MM.1S (cell line): ENCODE measurements at places on chromosomes 3 and 15.

DNA sequence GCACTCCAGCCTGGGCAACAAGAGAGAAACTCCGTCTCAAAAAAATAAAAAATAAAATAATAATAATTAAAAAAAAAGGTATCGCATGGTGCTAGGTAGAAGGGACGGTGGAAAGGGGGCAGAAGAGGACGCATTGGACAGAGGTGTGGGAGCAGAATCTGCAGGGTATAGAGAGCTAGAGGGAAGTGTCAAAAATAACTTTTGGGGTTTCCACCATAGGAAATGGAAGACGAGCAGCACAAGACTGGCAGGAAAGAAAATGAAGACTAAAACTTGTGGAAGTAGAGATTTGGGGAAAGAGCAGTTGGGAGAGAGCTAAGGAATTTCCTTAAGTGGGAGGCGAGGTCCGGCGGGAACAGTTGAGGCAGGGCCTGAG, 585 bp upstream of the MKRN2 start:
- no peak for DNase-seq

DNA sequence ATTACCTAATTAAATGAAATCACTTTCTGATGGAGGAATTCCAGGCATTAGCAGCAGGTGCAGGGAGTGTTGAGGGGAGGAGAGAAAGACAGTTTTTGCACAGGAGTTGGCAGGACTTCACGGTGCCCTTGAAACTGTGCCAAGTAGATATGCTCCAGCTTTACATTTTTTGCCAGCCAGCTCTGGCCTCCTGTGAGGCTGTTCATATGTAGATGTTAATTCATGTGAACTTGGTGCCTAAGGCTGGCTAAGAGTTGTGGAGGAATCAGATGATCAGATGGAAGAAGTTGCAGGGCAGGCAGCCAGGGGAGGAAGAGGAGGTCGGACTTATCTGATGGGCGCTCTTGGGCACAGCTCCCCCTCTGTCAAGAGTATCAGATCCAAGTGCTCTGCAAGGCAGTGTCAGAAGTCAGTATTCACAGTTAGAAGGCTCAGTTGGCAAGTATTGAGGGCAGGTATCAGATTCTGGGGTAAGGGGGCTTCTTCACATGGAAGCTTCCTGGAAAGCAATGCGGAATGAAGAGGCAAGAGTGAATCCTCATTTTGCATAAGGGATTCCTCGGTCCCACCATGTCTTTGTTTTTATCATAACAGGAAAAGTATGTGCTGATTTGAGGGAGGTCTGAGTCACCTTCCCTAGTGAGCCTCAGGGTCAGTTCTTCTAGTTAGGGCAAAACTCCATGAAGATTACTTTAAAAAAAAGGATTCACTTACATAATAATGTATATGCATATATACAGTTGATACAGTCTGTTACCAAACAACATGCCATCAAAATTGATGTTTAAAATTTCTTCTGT, 172.6 kb upstream of the UMPS start:
- DNase-seq = no peak

DNA sequence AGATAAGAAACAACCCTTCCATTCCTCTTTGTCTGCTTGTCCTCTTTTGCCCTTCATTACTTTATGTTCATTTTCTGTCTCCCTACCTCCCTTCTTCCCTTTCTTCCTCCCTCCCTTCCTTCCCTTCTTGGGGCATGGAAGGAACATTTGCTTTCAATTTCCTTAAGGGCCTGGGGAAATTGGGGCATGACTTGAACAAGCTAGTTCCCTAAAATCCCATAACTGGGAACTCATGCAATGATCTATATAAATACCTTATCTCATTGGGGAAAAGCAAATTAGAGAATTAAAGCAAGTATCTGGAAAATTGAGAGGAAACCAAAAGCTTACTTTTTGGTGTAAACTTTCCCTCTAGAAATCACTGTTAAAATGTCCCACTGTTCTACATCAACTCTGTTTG, 35.7 kb downstream of the BOC start:
- DNase-seq = no peak

DNA sequence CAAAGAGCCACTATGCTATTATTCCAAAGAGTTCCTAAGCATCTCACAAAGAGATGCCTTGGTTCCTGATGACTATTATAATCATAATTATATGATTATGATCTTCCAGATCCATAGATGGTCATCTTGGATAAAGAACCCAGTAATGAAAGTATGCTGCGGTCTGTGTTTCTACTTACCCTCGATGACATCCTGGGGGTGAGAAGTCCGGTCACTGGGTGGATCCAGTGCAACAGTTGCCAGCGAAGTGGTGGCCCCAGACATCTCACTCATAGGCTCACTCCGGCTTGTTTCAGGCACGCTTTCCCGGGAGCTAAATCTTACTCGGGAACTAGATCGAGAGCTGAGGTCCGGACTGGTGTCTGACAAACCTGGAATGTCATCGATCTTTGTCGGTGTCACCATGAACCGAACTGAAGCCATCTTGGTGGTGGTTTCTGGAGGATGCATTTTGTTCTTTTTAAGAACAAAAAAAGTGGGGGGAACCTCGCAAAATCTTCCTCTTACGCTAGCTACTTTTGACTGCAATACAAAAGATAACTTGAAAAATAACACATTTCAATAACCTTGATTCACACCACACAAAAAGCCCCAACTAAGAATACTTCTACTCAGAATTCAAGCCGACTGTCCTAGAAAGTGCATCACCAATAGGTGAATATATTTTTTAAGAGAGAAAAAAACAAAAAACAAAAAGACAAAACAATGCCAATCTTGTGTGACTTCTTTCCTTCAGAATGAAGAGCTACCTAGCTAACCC, 1.2 kb downstream of the SLC12A6 start:
- peak; percentile 37 for DNase-seq

GRCh38 chr3:9399746-9400145, 2.3 kb downstream of the SETD5 start:
- peak; percentile 23 for DNase-seq

DNA sequence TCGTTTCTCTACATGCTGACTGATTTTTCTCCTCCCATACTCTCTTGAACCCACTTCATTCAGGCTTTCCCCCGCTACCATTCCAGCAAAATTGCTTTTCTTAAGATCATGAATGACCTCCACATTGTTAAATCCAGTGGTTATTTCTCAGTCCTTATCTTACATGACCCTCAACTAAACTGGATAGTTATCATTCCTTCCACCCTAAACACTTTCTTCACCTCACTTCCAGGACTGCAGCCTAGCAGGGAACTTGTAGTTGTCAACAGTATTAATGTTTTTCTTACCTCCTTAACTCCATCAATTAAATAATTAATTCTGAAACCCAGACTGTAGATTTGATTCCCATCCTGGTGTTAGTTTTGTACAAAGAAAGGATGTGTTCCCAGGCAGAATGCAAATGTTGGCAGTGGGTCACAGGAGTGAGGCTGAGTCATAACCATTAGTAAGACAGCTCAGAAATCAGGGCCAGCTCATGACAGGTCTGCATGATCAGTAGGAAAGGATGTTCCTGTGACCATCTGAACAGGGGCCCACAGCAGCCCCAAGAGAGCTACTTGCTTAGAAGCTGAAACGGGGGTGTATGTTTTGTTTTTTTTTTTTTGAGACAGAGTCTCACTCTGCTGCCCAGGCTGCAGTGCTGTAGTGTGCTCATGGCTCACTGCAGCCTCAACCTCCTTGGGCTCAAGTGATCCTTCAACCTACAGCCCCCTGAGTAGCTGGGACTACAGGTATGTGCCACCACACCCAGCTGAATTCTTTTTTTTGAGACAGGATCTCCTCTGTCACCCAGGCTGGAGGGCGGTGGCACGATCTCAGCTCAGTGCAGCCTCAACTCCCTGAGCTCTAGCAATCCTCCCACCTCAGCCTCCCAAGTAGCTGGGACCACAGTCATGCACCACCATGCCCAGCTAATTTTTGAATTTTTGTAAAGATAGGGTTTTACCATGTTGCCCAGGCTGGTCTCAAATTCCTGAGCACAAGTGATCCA, 9.1 kb downstream of the BCL2L10 start:
- no peak for DNase-seq

- DNase-seq = no peak
Measured at GRCh38 chr15:67150023-67150860, 84.8 kb downstream of the SMAD3 start.

DNA sequence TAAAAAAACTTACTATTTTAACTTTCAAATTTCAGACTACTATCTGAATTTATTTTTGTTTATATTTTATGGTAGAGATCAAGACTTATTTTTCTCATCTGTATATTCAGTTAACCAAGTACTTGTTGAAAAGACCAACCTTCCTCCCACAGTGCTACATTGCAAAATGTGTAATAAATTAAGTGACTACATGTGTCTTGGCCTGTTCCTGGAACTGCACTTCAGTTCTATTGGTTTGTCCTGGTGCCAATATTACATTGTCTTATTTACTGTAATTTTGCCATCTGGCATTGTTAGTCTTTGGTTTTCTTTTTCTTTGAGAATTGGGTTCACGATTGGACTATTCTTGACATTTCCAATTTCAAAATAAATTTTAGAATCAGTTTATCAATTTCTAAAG, 138.4 kb upstream of the KCNMB2 start:
- DNase-seq = no peak

GRCh38 chr15:93852761-93853160, 378.6 kb upstream of the MCTP2 start:
- no peak for DNase-seq

- DNase-seq = no peak
Measured at GRCh38 chr15:74767167-74768098, 14.4 kb upstream of the CSK start.

DNA sequence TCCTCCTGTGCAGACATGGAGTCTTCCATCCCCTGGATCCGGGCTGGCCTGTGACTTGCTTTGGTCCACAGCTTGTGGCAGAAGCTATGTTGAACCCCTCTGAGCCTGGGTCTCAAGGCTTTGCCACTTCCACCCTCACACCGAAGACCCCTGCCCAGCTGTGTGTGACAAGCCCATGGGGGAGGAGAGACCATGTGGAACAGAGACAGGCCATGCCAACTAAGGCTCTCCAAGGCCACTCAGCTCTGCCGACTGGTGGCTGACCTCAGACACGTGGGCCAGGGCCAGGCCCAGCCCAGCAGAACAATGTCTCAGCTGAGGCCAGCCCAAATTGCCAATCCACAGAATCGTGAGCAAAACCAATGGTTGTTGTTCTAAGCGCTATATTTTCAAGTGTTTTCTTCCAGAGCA, 16.4 kb upstream of the CFAP100 start:
- no peak for DNase-seq

DNA sequence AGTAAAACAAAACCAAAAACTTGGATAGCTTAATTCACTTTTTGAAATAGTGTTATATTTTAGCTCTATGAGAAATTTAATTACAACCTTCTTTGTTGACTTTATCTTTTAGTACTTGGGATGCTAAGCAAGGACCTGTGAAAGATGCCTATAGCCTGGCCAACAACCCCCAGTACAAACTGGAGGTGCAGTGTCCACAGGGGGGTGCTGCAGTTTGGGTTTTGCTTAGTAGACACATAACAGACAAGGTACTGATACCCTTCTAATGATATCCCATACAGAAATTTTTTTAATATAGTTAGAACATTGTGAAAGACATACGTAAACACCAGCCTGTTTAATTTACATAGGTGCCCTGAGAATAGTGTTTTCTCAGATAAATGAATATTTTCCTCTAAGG, 35.3 kb downstream of the CAPN7 start:
- peak; percentile 34 for DNase-seq

DNA sequence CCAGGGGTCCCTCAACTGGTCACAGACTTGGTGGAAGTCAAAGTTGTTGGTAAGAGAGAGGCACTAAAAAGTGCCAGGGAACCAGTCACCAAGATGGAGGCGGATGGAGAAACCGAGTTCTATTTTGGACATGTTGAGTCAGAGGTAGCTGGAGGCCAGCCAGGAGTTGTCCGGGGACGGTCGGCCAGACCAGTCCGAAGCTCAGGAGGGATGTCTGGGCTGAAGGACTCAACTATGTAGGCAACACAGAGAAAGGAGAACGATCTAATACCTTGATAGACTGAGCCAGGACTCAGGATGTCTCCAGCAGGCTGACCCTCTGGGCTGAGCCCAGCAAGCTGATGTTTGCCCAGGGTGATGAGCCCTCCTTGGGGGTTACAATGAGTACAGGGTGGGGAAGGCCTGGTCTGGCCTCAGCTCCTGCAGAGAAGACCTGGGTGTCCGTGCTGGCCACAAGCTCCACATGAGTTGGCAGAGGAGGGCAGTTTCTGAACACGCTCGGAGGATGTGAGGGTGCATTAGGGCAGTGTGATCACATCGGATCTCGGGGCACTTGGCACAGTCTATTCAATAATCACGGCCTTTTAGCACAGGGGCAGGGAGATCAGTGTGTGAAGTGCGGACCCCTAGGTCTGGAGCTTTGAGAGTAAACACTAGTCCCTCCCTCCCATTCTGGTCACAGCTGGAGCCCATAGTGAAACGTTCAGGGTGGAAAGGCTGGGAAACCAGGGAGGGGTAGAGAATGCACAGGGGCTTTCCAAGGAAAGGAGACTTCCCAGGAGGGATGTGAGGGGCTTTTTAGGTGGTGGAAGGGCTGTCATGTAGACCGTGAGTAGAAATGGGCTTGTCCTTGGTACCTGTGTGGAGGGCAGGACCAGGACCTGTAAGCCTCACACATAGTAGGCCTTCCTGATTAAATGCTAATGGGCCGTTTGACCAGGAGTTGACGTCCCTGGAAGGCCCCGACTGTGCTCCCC, 111.9 kb downstream of the ETFA start:
- no peak for DNase-seq

- no peak for DNase-seq
Measured at GRCh38 chr3:98259-98654, 98.3 kb upstream of the CHL1 start.

DNA sequence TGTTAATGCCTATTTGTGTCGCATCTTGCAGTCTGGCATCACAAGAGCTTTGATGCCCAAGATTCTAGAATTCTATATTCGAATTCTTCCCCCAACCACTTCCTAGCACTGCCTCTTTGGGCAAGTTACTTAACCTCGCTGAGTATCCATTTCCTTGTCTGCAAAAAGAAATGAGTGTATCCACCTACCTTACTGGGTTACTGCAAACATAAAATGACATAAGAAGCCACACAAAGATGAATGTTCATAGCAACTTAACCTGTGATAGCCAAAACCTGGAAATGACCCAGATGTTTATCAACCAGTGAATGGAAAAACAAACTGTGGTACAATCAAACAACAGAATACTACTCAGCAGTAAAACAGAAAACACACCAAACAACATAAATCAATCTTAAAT, 24.9 kb downstream of the RFTN1 start:
- DNase-seq = no peak

DNA sequence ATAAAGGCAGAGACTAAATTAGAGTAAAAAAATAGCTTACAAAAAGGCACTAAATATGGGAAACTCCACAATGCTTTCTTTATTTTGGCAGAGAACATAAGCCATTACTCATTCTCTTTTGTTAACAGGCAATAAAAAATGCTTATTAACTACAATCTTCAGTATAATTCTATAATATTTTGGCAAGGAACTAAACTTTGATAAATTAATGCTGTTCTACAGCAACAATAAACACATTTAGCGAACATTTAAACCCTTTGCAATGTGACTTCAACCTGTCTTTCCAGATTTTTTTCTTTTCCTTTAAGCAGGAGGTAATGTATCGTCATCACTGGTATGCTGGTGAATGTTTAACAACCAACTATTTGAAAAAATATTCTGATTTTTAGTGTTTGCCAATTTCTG, 42.2 kb upstream of the POU1F1 start:
- no peak for DNase-seq

- DNase-seq = no peak
Measured at GRCh38 chr3:25281041-25281731, 146.9 kb upstream of the RARB start.
